ENCODE measurements at places on chromosomes 2 and 18.

GRCh38 chr2:233053928-233054784, 6.0 kb upstream of the INPP5D start:
- peak; percentile 51 for DNase-seq

GRCh38 chr2:233761040-233761769, 1.1 kb downstream of the UGT1A1 start:
- DNase-seq = peak; percentile 40

- DNase-seq = no peak
These were observed 25.5 kb upstream of the STAT4 start for GRCh38 chr2:191176305-191176704.

DNA sequence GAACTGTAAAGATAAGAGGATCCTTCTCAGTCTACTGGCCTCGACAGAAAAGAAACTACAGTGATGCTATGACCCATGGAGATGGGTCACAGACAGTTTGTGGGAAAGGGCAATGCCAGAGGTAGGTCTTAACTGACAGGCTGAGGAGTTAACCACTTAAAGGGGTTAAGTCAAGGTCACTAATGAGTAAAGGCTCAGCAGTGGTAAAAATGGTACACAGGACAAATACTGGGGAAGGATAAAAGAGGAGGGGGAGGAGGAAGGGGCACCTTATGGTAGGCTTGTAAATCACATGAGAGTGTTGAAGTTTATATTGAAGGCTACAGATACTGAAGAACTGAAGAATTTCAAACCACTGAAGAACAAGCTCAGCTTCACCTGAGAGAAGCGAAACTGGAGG, 9.9 kb downstream of the IER3IP1 start:
- DNase-seq = no peak

GRCh38 chr2:115554153-115554552, 1111.7 kb downstream of the DPP10 start:
- no peak for DNase-seq

DNA sequence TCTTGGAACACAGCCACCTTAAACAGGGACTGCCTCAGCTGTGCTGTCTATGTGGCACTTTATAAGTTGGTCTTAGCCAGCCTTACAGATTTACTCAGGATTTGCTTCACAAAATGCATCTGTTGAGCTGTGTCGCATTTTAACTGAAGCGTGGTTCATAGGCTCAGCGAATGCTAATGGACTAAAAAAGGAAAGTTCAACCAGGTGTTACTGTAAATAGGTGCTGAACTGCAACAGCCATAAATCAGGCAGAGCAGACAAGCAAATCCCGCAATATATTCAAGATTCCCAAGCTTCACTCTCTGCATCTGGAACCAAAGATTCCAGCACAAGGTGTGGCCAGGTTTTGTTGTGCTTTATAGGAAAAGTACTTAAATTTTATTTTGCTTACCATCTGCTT, 130.0 kb downstream of the EPHA4 start:
- DNase-seq = no peak

- DNase-seq = no peak
These were observed 22.6 kb upstream of the CXXC1 start for GRCh38 chr18:50310080-50310479.

GRCh38 chr18:47251289-47252120, at the start of gene SKOR2:
SKOR2 (minus strand) TSS chr18:47251660; CDS start chr18:47249183, 2,477 bp downstream.
- DNase-seq = no peak

DNA sequence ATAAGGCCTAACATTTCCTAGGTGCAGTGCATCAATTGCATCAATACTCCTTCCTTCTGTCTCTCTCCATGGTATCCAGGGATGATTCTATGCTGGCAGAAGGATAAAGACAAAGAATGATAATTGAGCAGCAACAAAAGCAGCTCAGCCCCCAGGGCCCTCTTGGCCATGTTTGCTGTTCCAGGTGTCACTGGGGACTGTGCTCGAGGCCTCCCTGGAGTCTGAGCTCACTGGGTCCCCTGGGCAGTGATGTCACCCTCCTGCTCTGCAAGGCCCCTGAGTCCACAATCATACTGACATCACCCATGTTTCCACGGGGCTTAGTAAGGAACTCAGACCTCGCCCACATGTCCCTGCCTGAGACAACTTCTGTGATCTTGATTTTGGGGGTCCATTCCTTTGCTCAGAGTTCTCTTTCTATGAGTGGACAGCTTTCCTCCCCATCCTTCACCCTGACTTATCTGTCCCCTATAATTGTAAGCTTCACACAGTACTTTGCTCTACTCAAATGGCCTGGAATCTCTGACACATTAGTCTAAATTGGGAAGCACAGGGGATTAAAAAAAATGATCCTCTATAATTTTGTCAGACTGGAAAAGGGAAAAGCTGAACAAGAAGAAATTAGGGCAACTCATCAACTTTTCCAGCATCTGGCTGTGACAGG, 15.8 kb upstream of the EXOC6B start:
- DNase-seq = no peak

DNA sequence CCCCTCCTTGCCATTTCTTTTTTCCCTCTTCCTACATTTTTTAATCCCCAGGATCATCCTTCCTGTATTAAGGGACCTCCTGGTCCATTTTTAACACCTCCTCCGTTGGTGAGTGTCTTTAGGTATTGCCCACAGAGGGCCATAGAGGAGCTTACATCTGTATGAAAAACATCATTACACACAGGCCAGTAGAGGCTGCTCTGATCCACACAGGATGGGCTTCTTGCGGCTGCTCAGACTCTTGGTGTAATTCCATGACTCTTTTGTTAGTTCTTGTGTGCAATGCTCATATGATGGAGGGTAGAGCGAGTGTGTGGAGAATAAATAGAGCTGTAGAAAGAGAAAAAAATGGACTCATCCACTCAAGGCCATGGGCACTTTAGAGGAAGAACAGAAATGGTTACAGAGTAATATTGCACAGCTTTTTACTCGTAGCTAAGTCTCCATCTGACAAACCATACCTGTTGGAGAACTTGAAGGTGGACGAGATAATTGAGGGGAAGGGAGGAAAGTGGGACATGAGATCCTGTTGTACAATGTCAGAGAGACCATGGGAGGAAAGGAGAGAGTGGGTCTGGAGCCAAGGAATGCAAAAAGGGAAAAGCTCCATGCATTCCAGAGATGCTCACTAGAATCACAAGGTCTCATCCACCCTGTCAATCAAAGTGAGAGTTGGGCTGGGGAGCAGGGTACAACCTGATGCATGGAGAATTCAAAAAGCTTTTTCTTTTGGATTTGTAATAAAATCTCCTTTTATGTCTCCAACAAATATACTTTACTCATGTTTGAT, 129.7 kb upstream of the TNP1 start:
- peak; percentile 40 for DNase-seq

- no peak for DNase-seq
These were observed 16.7 kb downstream of the NOSTRIN start for GRCh38 chr2:168819050-168819715.

Data from cardiac muscle cell (in vitro differentiated cells and primary cell).